ENCODE measurements at places on chromosomes 2 and 18.

DNA sequence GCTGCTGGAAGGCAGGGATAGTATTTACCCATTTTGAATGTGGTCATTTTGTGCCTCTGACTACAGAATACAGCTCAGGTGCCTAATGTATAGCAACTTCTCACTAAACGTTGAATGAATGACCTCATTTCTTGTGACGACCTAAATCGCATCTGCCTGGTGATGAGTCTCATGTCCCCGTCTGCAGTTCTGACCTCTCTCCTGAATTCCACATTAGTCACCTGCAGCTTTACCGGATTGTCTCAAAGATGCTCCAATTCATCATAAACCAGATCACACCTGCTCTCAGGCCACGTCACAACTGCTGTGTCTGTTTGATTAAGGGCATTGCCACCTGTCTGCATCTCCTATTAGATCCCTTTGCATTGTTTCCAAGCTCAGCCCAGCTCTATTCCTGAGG is 133.6 kb upstream of the MYT1L start:
- peak; percentile 59 for DNase-seq

DNA sequence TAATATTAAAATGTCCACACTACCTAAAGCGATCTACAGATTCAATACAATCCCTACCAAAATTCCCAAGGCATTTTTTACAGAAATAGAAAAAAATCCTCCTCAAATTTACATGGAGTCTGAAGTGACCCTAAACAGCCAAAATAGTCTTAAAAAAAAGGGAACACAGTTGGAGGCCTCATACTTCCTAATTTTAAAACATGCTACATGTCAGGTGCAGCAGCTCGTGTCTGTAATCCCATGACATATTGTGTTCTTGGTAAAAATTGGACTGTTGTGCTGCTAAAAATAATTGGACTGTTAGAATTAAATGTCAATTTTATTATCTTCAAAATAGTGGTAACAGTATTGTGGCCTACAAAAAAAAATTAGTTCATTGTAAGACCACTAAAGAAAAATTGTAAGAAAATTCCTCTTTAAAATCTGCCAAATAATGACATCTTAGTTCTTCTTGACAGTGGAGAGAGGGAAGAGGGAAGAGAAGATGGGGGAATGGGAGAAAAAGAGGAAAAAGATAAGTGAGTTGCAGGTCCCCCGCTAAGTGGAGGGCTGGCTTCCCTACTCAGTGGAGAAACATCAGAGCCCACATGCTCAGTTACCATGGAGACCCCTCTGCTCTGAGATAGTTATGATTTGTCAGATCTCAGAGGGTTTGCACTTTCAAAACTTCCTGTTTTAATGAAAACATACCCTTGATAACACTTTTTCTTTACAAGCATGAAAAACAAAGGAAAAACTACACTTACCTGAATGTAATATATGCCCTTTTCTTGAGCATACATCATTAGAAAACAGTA is 46.5 kb downstream of the UNC50 start:
- DNase-seq, result no peak

- DNase-seq, result no peak
Observed at GRCh38 chr2:190343089-190343535, 277 bp upstream of the INPP1 start.

DNA sequence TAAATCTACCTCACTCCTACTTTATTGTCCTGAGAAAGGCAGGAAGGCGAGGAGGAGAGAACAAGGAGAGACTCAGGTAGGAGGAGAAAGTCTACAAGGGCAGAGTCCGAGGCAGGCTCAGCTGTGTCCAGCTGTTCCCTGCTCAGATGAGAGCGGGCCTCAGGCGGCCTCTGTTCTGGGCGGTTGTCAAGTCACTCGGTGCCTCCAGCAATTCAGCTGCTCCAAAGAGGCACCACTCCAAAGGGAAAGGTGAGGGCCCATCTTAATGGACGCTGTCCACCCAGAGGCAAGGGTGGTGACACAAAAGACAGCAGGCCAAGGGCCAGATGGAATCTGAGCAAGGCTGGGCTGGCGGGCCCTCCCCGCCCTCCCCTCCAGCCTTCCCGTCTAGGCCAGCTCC is 101.4 kb upstream of the EPAS1 start:
- DNase-seq, result no peak

- no peak for DNase-seq
Observed at GRCh38 chr2:157269922-157270321, 12.4 kb downstream of the GALNT5 start.

- no peak for DNase-seq
Observed at GRCh38 chr2:157685572-157685971, 56.9 kb upstream of the ACVR1C start.

DNA sequence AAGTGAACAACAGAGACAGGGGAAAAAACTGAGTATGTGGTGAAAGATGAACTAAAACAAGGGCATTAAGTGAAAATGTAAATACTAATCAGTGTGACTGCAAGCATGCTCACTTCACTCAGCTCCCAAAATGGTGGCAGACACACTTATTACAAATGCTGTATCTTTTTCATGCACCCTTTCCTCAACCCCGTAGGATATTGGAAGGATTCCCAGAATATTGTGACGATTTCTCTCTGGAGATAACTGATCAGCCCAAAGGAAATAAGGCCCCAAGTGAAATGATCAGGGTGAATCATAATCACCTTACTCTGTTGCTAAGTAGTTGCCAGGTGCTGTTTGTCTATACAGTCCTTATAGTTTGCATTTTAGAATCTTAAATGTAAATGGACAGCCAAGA is 138.9 kb upstream of the IL1R2 start:
- no peak for DNase-seq

GRCh38 chr18:27645929-27646328 is 460.8 kb upstream of the CHST9 start:
- no peak for DNase-seq

DNA sequence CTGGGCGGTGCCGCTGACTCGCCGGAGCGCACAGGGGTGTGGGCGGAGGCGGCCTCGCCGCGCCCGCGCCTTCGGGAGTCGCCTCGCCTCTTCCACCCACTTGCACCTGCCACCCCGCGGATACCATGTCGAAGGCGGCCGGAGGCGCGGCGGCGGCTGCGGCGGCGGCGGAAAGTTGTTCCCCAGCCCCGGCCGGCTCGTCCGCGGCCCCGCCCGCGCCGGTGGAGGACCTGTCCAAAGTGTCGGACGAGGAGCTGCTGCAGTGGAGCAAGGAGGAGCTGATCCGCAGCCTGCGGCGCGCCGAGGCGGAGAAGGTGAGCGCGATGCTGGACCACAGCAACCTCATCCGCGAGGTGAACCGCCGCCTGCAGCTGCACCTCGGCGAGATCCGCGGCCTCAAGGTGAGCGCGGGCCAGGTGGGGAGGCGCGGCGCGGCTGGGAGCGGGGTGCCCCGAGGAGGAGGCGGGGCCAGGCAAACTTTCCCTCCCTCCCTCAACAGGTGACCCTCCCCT is 766 bp downstream of the CCDC85A start:
- DNase-seq, result peak; percentile 47

- no peak for DNase-seq
Observed at GRCh38 chr2:108490506-108491122, 41.6 kb downstream of the GCC2 start.

DNA sequence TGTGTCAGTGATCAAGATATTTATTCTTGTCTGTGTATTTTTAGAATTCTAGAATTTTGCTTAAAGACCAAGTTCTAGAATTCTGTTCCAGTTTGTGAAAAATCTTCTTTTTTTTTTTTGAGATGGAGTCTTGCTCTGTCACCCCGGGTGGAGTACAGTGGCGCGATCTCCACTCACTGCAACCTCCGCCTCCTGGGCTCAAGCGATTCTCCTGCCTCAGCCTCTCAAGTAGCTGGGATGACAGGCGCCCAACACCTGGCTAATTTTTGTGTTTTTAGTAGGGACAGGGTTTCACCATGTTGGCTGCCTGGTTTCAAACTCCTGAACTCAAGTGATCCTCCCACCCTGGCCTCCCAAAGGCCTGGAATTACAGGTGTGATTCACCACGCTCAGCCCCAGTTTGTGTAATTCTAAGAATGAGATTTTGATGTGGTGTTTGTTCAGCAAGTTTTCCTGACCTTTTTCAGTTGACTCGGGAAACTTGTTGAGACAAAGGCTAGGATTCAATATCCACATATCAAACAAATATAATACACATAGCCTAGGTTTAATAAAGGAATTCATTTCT is 3.6 kb downstream of the EIF5B start:
- no peak for DNase-seq

- peak; percentile 74 for DNase-seq
Observed at GRCh38 chr2:109497463-109497862, 116.3 kb downstream of the SEPTIN10 start.

DNA sequence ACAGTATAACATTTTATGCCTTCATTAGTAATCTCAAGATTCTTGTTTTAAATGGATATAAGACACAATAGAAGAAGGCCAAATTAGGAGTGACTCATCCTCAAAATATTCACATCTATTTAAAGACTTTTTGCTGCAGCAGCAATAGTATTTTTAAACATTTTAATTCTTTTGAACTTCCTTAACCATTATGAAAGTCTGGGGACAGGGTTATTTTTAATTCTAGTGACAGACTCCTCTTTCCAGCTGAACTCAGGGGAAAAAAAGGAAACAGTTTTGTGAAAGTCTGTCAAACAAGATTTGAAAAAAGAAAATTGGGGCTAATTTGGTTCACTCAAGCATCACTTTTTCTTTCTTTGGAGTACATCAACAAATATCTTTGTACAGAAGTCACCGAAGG is 541.8 kb downstream of the NUP35 start:
- DNase-seq, result no peak

DNA sequence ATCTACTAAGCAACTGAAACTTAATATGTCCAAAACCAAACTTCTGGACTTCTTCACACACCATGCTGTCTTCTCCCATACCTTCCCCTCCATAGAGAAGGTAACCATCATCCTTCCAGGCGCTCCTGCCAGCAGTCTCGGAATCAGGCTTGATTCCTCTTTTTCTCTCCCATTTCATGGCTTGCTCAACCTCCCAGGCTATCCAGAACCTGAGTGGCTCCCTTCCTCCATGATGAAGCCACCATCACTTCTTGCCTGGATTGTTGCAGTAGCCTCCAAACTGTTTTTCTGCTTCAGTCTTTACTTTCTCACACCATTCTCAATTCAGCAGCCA is 40.1 kb upstream of the NDUFV2 start:
- no peak for DNase-seq

- peak; percentile 93 for DNase-seq
Observed at GRCh38 chr18:3447895-3448837, 1.8 kb upstream of the TGIF1 start.

DNA sequence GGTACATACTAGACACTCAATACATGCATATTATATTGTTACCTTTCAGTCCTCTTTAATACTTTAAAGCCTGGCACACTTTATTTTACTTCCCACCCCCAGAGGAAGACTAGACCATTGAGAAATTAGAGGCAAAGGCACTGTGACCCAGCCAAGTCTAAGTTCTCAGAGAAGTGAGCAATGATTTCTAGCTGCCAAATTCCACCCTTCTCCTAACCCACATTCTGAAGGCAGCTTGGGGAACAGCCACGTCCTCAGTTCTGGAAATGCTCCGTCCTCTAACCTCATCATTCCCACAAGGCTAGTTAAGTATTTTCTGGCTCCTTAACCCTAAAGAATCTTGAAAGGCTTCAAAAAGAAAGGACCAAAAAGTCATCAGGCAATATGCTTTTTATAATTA is 86.6 kb downstream of the COL5A2 start:
- DNase-seq, result no peak

DNA sequence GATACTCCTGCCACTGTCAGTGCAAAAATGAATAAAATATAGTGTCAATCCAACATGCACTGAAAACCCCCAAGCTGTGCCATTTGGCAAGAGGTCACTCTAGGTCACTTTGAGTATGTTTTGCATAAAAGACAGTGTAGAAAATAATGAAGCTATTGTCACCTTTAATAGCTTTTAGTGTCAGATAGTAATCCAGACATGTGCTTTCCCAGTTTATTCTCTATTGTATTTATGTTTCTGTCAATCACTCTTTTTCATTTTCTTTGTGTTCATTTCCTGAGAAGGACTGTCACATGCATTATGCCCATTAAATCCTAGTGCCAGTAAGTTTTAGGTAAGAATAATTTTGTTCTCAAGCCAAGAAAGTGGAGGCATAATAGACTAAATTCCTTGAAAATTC is 1073.9 kb upstream of the CDH2 start:
- DNase-seq, result peak; percentile 56

- no peak for DNase-seq
Observed at GRCh38 chr2:237833546-237833945, 25.9 kb upstream of the RAMP1 start.

- DNase-seq, result no peak
Observed at GRCh38 chr18:45312555-45313126, 302.6 kb upstream of the SLC14A2 start.

- DNase-seq, result no peak
Observed at GRCh38 chr2:191246820-191247380, 1.7 kb downstream of the MYO1B start.

DNA sequence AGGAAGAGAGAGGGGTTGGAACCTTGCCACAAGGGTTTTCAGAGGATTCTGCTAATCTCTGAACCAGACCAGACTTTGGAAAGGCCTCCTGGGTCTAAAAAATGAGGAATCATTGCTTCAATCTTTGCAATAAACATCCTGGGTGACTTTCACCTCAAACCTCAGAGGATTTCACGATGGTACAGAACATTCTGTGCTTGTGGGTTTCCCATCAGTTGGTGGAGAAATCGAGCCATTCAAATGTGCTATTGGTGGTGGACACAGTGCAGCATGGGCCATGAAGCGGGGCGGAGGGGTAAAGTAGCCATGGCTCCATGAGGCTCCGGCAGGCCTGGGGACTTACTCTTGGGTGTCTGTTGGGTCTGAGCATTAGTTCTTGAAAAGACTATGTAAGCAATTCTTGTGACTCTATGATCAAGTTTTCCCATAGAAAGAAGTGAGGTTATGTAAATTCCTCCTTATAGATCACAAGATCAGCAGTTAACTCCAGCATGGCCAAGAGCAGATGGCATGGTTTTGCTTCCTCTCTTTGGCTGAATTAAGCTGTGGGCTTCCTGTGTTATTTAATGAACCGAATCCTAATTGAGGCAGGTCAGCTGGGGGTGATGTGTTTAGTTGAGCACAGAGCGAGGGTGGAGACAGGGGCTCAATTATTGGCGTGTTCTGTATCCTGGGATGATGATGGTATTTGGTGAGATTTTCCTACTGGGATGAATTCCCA is 1.9 kb upstream of the IL1R2 start:
- no peak for DNase-seq

DNA sequence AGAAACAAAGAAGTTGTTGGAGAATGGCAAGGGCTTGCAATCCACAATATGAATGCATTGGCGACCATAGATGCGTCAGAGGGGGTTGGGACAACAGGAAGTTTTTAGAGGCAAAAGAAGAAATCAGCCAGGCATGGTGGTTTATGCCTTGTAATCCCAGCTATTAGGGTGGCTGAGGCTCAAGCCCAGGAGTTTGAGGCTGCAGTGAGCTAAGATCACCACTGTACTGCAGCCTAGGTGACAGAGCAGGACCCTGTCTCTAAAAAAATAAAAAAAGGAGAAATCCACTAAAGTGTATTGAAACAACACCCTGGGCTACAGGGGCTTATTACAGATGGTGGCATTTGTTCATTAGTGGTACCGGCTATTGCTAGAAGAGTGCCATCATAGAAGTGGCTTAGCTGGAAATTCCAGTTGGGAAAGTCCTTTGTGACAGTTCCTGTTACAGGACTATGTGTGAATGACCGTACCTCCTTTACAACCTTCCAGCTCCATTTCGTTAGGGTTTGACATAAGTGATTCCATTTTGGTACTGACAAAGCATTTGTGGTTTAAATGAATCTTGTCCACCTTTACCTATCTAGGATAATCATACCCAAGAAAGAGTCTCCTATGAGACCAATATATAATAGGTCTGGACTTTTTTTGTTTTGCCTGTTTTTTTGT is 10.7 kb upstream of the WDSUB1 start:
- DNase-seq, result no peak

GRCh38 chr2:19569300-19569791 is 210.9 kb upstream of the OSR1 start:
- no peak for DNase-seq

- no peak for DNase-seq
Observed at GRCh38 chr2:152406119-152406835, 71.3 kb downstream of the FMNL2 start.
